ENCODE measurements at places on chromosomes 5 and 9.

DNA sequence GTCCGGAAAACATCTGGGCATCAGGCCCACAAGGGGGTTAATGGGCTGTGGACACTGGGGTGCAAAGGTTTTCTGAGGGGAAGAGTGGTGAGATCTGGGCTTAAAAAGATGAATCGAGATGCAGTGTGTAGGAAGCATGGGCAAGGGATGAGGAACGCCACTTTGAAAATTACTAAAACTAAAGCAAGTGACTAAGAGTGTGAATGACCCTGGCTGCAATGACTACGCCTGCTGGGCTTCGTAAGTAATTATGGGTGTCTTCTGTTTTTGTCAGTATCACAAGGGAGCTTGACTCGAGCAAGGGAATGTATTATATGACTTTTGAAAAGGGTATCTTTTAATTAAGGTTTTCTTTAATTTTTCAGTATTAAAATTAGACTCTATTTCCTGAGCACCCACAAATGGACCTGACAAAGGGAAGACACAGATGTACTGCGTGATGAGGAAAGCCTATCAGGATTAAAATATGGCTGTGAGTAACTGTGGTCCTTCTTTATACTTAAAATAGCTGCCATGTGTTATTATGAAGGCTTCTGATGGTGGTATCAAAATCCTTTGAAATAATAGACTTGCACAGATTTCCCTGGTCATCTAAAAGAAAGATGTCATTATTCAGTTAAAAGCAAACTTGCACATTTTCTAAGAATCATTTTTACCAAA, 4.2 kb downstream of the CTXN3 start:
- DNase-seq, result no peak

GRCh38 chr9:84485539-84485938, 145.0 kb upstream of the SLC28A3 start:
- DNase-seq, result no peak

GRCh38 chr9:78549711-78550110, 252.8 kb downstream of the PSAT1 start:
- DNase-seq, result no peak

- DNase-seq, result no peak
Measured at GRCh38 chr5:39167141-39167971, 52.0 kb downstream of the FYB1 start.

DNA sequence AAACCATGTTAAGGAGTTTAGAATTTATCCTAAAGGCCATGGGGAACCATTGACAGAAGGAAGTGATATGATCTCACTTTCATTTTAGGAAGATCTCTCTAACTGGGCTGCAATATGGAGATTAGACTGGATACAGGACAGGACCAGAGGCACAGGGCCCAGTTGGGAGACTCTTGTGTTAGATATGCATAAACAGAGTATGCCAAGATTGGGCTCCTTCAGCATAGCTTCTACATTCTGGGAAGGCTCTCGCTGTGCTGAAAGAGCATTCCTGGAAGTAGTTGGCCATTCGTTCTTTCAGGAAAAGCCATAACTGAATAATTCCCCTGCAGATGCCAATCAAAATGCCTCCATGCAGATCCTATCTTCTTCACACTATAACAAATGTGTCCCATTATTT, 204.5 kb downstream of the CWC27 start:
- DNase-seq, result no peak

- no peak for DNase-seq
Measured at GRCh38 chr5:180047667-180048066, 23.9 kb downstream of the RNF130 start.

DNA sequence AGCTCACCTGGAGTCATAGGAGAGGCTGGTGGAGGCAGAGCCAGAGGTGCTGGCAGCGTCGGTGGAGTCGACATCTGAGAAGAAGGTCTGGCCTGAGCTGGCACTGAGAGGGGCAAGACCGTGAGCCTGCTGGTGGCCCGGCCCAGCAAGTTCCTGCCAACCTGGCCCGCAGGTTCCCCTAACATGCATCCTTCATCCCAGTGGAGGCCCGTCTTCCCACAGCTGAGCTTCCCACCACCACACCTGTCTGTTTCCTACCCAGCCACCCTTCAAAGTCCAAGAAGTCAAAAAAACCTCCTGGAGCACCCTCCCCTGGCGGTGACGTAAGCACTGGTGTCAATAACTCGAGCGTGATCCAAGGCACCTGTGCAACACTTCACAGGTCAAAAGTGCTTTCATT, 16.9 kb downstream of the PHF19 start:
- no peak for DNase-seq

DNA sequence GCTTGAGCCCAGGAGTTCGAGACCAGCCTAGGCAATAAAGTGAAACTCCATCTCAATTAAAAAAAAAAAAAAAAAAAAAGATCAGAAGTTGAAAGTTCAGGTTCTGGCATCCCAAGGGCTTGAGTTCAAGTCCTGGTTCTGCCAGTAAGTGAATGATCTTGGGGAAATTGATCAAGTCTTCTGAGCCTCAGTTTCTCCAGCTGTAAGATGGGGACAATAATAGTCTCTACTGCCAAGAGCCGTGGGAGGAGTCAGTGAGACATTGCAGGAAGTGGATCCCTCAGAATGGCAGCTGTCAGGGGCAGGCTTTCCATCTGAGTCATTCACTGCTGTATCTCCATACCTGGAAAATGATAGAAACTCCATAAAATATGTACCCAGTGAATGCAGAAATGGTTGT, 37.8 kb upstream of the FUBP3 start:
- DNase-seq, result no peak

DNA sequence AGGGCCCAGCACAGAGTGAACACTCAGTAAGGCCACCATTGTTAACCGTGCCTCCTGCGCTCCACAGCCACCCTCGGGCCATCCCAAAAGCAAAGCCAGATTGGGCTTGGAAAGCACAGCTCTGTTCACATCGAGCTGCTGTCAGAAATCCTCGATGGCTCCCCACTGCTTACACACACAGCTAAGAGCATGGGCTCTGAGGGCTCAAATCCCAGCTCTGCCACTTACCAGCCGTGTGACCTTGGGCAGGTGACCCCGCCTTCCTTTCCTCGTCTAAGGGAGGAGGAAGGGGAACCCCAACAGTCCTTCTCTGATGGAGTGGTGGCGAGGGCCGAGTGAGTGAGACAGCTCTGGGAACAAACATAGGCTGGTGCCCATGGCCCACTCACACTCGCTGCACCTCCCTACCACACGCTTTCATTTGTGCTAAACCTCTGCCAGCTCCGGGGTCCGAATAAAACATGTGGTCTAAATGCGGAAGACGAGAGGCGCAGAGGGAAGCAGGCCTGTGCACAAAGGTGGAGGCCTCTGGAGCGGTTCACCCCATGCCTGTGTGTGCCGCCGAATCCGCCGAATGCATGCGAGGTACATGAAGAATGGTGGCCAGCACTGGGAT, 139.3 kb downstream of the PAX5 start:
- DNase-seq, result no peak

GRCh38 chr5:131381021-131381420, 117.2 kb downstream of the CDC42SE2 start:
- DNase-seq, result no peak

GRCh38 chr5:53424686-53425615, 55.5 kb upstream of the FST start:
- DNase-seq, result no peak

- no peak for DNase-seq
Measured at GRCh38 chr5:169260896-169261569, 39.9 kb downstream of the SLIT3 start.

GRCh38 chr5:137621861-137622823, 113.7 kb downstream of the KLHL3 start:
- no peak for DNase-seq

GRCh38 chr9:133770076-133770777, 32.1 kb upstream of the SARDH start:
- DNase-seq, result no peak

DNA sequence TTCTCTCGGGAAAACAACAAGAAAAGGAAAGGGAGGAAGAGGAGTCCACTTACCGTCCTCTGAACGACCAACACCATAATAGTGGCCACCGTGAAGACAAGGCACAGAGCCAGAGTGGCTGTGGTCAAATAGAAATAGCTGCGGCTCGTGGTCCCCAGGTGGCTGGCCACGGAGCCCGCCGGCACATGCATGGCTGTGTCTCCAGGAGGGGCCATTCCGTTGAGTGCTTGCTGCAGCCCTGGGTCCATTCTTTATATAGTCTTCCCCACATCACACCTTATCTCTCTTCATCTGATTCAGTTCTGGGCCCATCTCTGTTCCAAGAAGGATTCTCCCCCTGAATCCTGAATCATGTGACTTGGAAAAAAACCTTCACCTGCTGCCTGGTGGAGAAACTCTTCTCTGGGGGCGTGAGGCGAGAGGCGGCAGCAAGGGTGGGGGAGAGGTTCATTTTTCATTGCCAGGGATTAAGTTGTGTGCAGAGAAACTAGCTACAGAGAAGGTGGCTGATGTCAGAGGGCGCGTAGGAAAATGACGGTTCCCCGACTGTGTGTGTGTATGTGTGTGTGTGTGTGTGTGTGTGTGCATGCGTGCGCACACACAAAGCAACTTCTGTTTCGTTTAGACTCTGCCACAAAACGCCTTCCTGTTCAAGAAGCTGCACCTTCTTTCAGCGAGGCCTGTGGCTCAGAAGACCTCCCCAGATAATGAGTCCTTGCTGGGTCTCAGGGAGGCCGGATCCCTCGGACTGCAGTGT, at the start of gene TNFSF8:
Gene TNFSF8, minus strand, starts transcription at position 536 of the 757 bp plus-strand sequence. Its CDS starts 288 bp downstream, at position 248.
- DNase-seq, result peak; percentile 11

GRCh38 chr9:123345567-123345955, 10.4 kb upstream of the CRB2 start:
- DNase-seq, result no peak

DNA sequence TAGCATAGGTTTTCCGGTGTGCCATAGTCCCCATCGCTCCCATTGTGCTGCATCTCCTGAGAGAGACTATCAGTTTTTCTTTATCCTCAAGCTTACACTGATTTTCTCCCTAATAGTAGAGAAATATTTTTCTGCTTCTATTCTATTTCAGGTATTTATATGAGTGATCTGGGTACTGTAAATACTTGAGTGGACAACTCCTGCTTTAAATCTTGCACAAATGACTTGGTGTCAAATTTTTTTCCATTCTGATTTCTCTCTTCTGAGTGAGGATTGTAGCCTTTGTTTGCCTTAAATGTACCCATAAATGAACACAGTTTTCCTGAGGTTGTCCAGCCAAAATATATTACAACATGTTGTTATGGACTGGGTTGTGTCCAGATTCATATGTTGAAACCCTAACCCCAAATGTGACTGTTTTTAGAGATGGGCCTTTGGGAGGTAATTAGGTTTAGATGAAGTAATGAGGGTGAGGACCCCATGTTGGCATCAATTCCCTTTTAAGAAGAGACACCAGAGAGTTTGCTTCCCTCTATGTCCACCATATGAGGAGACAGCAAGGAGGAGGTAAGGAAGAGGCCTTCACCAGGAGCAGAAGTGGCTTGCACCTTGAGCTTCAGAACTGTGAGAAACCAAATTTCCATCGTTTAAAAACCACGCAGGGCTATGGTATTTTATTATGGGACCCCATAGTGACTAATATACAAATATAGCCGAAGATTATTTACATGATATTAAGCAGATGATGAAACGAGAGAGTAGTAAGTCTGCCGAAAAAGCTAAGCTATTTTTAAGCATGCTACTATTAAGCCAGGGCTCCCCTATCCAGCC, 336.4 kb upstream of the MPDZ start:
- DNase-seq, result no peak

- DNase-seq, result no peak
Measured at GRCh38 chr5:65111961-65112658, 343.4 kb downstream of the CWC27 start.

- DNase-seq, result no peak
Measured at GRCh38 chr5:95949810-95950209, 11.8 kb downstream of the ELL2 start.

GRCh38 chr5:79030663-79031484, 38.6 kb downstream of the DMGDH start:
- no peak for DNase-seq

DNA sequence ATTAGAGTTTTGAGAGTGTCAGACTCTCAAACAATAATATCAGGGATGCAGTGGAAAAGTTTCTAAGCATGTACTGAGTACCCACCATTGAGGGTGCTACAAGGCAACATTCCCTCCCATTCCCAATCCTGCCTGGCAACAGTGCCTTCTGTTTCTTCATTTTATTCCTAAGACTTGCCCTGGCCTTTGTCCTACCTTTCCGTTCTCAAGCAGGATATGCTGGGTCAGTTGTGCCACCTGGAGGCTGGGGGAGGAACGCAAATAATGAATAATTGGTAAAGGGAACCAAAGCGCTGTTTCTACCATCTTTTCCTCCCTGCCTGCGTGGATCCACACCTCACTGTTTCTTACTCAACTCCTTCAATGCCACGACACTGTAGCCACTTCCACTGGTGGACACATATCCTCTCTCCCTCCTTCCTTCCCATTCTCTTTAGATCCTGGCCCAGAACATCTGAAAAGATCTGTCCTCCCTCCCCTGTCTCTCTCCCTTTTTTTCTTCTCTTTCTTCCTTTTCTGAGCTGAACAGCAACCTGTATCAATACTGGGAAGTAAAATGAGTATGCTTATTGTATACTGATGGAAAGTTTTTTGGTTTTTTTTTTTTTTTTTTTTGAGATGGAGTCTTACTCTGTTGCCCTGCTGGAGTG, 149.5 kb downstream of the C9orf152 start:
- no peak for DNase-seq

GRCh38 chr5:2537378-2538145, 213.9 kb downstream of the IRX2 start:
- DNase-seq, result no peak

DNA sequence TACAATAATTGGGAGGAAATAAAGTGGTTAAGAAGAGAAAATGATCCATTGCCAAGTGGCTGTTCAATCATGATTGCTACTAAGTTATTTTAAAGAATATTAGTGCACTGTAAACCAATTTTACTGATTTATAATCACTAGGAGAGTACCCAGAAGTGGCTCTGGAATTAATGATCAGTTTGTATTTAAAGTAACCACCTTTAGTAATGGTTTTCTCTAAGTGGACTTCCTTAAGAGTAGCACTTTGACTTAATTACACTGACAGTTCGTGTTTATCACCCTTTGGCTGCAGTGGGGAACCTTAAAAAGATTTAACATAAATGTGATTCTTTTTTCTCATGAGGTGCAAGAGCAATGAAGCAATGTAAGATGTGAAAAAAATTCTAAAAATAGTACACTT, 310.8 kb downstream of the CDH12 start:
- no peak for DNase-seq

GRCh38 chr5:7852542-7852941, 1.6 kb upstream of the CFAP90 start:
- no peak for DNase-seq

- DNase-seq, result no peak
Measured at GRCh38 chr9:76878933-76879332, 27.0 kb downstream of the PRUNE2 start.

DNA sequence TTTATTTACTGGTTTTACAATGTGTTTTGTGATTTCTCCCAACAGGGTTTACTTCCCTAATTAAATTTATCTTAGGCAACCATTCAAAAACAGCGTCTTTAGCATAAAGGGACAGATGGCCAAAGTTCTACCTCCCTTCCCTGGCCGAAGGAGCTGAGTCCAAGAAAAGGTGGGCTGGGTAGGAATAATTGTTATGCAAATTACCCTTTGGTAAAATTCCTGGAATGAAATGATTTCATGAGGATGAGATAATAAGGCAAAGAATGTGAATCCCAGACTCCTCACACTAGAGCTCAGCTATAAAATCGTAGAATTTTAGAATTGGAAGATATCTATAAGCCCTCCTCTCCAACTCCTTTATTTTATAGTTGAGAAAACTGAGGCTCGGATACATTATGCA, 119.6 kb downstream of the SGCD start:
- DNase-seq, result no peak

Data from stimulated activated CD4-positive, alpha-beta T cell treated with anti-CD3 and anti-CD28 coated beads, Interleukin-1b, Interleukin-23, amount 100 ng/mL, for 1 hour (primary cell).